Lung (tissue), 17 donors: ENCODE measurements at places on chromosomes 4 and X. TPM values are rescaled to one million over a fixed set of nuclear protein-coding genes. Genes with fewer than 3 reads are reported as not detected.

DNA sequence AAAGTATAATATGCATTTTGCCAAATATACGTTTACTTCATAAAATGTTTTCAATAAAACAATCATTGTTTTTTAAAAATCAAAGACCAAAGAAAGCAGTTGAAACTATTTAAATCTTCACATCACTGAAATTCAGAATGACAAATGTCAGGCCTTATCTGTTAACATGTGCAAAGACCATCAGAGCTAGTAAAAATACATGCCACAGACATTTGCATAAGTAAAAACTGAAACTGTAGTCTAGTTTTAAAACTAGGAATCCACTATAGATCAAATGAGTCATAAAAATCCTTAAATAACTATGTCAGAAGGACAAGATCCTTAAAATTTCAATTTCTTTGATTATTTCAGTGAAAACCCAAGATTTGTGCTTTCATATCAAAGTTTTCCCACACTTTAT lies 24.8 kb downstream of the KLHL15 start:
- no peak for DNase-seq

DNA sequence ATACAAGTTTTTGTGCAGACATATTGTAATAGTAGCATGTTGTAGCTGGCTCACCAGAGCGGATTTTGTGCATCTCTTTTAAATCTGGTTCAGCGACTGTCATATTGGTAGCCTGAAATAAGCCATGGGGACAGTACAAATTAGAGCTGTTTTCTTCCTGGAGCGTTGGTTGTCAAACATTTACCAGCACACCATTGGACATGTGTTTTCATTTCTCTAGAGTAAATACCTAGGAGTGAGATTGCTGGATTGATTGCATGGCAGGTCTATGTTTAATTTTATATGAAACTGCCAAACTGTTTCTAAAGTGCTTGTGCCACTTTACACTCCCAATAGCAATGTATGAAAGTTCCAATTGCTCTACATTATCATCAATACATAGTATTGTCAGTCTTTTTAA lies 2.6 kb upstream of the ARAF start:
- no peak for DNase-seq

Gene RHOH
- polyA plus RNA-seq: 35.8 TPM

GRCh38 chrX:111375747-111376146 lies 36.2 kb downstream of the DCX start:
- DNase-seq: peak; percentile 2

DNA sequence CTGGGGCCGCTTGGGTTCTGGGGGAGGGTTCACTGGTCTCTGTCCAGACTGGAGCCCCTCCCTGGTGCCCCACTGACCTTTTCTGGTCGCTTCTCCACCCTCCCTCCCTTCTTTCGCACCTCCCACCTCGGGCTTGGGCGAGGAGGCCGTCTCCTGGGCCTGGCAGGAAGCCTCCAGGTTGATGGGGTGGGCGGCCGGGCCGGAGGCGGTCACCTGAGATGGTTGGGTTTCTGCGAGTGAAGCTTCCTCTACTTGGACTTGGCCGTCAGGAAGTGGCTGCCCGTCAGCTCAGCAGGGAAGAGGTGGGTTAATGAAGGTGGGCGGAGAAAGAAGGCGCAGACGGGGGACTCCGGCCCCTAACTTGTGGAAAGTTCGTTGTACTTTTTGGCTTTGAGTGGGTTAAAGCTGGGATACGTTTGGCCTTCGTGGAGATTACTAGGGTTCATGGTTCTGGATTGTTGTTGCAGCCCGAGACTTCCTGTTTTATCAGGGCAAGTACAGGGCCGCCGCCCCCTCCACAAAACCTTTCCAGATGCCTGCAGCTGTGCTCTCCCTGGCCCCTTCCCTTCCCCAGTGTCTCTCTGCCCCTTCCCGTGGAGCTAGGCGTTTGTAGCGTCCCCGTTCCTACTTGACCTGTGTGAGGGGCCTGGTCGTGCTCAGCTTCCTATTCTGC lies 1.2 kb downstream of the AKAP17A start:
- DNase-seq: peak; percentile 27

Gene ZNF81
- 2.5 TPM for polyA plus RNA-seq

DNA sequence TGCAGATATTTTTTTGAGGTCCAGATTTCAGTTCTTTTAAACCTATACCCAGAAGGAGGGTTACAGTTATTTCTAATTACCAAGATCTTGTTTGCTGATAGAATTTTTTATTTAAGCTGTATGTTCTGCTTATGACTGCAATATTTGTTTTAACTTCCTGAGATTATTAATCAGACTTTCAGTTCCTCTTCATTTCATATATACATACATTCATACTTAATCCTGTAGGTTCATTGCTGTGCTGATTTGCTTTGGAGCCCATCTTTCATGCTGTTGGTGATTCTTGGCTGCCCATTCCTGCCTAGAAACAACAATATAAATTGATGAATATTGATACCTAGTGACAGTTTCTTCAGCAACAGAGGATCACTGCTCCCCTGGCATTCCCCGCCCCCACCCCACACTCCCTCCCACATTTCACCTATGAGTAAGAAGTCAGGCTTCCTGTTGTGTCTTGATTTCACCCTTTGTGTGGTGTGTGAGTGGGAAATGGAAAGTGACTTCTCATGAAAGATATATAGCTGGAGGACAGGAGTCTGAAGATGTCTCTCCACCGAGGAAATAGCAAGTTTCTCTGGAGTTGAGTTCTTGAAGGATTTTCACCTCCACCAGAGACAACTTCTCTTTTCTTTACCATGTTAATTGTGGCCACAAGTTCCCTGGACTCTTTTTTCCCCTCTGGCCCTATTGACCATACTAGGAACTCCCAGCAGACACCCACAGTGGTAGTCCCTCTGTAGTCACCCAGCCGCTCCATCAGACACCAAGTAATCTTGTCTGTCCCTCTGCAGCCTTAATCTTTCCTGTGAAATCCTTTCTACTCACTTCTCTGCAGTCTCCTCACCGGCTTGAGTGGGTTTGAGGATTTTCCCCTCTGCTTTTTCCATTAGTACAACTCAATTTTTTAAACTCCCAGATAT lies 118.4 kb downstream of the ASB9 start:
- no peak for DNase-seq

Gene FAM53A
- polyA plus RNA-seq: 1.4 TPM

Gene ITIH6
- not detected for polyA plus RNA-seq

Gene CSAG2
- polyA plus RNA-seq: not detected

GRCh38 chr4:16663732-16664131 lies 234.7 kb downstream of the LDB2 start:
- DNase-seq: peak; percentile 84

DNA sequence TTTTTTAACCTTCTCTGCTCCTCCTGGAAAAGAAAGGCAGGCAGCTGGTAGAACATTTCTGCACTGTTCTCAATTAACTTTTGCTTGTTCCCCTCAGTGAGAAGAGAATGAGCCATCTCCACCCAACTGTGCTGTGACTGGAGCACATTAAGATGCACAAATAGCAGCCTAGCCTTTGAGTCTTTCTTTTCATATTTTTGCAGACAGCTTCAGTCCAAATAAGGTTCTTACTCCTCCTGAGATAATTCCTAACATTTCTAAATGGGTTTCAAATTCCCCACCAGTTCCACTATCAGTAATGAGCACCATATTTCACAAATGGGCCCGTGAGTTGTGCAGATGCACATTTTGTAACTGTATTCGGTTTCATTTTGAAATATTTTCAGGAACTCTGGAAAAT lies 118.6 kb downstream of the SPCS3 start:
- DNase-seq: no peak

DNA sequence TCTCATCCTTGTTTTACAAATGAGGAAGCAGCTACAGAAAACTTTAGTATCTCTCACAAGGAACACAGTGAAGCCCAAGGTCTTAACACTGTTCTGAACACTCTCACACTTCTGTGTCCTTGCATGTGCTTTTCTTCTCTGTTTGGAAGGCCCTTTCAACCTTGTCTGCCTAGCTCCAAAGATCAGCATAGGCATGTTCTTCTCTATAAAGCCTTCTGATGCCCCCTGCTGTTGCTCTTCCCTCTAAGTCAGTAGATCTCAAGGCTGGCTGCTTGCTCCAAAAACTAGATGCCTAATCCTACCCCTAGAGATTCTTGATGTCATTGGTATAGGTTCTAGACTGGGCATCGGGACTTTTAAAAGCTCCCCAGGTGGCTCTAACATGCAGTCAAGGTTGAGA lies 5.9 kb downstream of the APOO start:
- peak; percentile 87 for DNase-seq

Gene GIMD1
- polyA plus RNA-seq: not detected

DNA sequence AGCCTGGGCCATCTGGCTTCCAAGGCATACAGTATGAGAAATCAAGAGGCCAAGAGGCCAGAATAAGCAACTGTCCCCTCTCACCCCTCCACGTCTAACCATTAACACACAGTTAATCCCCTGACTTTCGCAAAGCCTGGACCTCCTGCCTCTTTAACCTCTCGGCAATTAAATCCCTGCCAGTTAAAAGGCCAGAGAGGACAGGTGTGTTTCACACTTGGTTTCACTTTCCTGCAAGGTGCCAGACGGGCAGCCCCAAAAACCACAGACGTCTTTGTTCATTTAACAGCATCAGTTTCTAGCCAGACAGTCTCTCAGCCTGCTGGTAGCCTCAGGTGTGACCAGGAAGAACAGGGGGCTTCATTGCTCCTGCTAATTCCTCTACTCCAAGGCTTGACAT lies 91.1 kb upstream of the KIT start:
- DNase-seq: no peak

DNA sequence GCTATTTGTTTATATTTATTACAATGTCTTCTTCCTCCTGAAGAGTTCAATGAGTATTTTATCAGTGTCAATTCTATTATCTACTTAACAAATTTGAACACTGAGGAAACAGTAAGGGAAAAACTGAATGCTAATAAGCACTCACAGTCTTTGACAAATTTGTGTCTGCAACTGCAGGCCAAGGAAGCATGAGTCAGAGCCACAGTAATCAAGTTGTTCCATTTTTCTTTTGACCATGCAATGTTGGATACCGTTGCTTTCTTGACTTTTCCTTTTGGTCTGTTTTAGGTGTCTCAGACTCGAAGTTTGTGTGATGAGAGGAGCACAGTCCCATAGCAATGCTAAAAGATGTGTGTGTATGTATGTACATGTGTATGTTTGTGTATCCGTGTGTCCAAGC lies 359.6 kb downstream of the IL1RAPL1 start:
- DNase-seq: no peak

DNA sequence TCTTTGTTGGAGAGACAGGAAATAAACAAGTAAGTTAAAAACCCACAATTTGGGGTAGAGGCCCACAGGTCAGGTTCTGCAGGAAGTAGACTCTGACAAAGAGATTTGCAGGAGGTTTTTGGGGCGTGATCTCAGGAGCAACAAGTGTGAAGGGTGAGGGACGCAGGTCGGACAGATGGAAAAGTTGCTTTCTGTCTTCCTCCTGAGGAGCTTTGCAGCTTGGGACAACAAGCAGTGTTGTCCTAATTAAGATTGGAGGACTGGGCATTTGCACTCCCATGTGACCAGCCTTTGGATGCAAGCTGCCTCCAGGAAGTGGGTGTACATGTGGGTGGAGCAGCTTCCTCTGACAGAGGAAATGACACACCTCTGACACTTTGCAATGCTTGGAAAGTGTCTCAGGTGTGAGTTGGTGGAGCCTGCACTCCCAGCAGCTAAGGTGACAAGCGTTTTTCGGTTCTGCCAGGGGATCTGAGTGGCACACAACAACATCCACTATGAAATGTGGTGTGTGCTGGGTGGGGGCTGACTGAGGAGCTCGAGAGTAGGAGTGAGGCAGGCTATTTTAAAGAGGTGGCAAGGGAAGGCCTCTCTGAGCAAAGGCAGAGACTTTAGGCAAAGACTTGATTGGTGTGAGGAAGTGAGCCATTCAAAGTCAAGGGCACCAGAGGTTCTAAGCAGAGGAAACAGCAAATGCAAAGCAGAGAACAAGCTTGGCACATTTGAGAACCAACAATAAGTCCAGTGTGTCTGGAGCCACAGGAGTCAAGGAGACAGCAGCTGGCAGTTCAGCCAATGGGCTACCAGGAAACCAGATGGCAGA lies 339.8 kb upstream of the GATB start:
- DNase-seq: no peak

Gene FBXW7
- 7.6 TPM for polyA plus RNA-seq

GRCh38 chr4:142698552-142698951 lies 147.5 kb downstream of the INPP4B start:
- no peak for DNase-seq

- peak; percentile 40 for DNase-seq
These were observed 174.7 kb upstream of the GPRIN3 start for GRCh38 chr4:89482251-89482650.

Gene DCAF8L2
- not detected for polyA plus RNA-seq
